WTC11 (cell line): ENCODE measurements at places on chromosomes 1 and 21.

DNA sequence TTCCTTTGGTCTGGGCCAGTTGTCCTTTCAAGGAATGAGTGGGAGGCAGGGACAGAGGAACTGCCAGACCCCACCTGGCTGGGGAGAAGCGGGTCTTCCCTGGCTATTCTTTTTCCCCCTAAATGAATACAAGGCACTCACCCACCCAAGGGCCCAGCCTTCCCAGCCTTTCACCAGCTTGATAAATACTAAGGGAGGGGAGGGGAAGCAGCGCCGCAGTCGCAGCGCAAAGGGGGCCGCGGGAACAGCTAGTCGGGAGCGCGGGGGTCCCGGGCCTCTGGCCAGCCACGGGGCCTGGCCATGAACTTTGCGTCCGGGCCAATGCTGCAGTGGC, 91.3 kb upstream of the VAMP3 start:
- no peak for DNase-seq

GRCh38 chr1:3664700-3665375, 12.5 kb downstream of the TP73 start:
- peak; percentile 2 for DNase-seq

DNA sequence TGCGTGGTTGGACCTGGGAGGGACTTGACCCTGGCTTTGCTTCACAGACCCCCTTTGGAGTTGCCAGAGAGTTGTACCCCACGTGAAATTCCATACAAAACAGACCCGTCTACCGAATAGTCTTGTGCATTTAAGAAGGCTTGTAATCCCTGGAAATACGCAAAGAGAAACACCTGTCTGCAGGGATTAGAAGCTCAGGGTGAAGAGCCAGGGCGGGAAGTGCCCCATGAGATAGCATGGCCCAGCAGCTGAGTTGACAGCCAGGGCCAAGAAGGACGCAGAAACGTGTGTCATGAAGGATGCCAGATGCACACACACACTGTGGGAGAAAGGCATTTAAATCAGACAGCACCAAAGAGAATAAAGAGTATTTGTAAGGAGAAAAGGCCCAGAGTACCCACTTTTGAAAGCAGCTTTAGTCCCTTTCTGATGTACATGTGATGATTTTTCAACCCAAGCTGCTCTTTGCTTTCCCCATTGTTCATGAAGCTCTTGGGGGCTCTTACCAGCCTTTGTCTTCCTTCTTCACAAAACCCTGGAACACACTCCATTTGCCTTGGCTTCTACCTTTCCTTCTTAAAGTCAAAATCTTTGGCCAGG, 46.6 kb downstream of the PCP4 start:
- no peak for DNase-seq

- peak; percentile 70 for DNase-seq
These were observed 43.2 kb downstream of the ELK4 start for GRCh38 chr1:205588636-205589035.

GRCh38 chr1:221869779-221870178, 127.9 kb upstream of the DUSP10 start:
- DNase-seq, result no peak

DNA sequence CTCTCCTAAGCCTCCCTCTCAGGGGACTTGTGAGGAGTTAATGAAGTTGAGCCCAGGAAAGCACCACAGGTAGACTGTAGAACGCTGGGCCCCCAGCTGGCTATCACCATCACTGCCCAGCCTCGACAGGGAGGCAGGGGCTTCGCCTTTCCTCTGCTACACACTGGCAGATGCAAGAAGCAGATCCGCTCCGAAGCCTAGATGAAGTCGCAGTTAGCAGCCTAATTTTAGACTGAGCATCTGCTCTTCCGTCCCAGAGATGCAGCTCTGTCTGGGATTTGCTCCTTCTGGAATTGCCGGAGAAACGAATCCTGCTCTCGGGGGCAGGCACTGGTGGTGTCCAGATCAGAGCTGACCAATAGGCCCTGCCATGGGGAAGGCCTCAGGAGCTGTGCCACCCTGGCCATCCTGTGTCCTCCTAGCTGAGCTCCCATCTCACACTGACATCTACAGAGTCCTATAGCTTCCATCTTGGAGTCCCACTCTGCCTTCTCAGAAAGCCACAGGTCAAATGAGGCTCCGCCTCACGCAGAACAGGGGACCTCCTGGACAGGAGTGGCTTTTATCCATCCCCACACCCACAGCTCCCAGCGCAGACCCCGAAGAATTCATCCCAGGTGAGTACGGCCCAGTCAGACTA, 186.8 kb upstream of the EDN2 start:
- DNase-seq, result no peak

DNA sequence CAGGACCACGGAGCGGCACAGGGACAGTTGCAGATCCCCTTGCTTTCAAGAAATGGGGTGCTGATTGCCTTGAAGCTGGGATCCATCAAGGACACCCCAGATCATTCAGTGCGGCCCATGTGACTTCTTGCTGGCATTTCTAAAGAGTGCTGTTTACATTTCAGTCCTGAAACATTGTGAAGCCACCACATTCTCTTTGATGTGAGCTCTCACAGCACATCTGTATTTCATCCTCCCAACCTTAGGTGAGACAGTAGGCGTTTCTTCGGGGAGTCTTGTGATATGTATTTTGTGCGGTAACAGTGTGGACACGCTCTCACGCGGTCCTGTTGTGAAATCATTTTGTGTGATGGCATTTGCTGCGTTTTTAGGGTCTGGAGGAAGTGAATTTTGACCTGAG, 57.2 kb downstream of the CACHD1 start:
- no peak for DNase-seq

DNA sequence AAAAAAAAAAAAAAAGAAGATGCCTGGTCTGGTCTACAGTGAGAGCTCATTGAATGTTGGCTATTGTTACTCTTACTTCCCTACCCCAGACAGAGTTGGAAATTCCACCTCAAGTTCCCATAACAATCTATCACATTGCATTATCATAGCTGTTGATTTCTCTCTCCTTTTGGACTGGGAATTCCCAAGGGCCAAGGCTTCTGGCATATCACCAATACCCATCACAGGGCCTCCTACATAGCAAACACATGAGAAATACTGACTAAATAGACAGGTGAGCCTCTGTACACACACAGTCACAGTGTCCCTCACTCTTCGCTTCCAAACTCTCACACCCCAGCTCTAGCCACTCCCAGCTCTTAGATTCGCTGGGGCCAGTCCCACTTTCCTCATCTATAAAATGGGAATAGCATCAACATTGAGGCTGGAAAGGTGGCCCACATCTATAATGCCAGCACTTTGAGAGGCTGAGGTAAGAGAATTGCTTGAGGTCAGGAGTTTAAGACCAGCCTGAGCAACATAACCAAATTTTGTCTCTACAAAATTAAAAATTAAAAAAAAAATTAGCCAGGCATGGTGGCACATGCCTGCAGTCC, 6.4 kb downstream of the PTAFR start:
- no peak for DNase-seq

DNA sequence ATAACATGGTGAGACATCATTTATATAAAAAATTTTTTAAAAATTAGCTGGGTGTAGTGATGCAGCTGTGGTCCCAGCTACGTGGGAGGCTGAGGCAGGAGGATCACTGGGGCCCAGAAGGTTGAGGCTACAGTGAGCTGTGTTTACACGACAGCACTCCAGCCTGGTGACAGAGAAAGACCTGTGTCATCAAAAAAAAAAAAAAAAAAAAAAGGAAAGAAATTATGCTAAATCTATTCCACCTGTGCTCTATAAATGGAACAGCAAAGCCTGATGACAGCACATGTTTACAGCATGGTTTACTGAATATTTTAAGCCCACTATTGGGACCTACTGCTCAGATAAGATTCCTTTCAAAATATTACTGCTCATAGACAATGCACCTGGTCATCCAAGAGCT, 217.6 kb downstream of the PRDM2 start:
- no peak for DNase-seq

- DNase-seq, result peak; percentile 13
These were observed 12.6 kb downstream of the FLG2 start for GRCh38 chr1:152347116-152347728.

GRCh38 chr1:62045574-62045973, 149.1 kb upstream of the L1TD1 start:
- no peak for DNase-seq

GRCh38 chr1:215002471-215002870, 80.1 kb upstream of the KCNK2 start:
- DNase-seq, result no peak

GRCh38 chr1:208058267-208058666, 147.3 kb upstream of the CD34 start:
- DNase-seq, result no peak

DNA sequence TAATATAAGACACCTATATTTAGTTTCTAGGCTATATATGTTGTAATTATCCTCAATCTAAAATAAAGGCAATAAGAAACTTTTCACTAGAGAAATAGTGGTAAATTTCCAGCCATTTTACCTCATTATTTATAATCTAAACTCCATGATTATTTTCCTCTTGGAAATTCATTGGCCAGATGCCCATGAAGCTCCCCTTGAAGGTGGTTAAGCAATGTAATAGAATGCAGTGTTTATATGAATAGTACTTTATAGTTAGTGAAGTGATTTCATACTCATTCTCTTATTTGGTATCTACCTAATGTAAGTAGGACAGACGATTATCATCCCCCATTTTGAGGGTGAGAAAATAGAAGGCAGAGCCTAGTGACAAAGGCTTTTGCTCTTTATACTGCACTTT, 26.5 kb downstream of the NFYC start:
- DNase-seq, result no peak

GRCh38 chr1:90313778-90314177, 318.9 kb downstream of the ZNF326 start:
- no peak for DNase-seq

GRCh38 chr1:91613595-91613994, 112.9 kb downstream of the CDC7 start:
- DNase-seq, result no peak

DNA sequence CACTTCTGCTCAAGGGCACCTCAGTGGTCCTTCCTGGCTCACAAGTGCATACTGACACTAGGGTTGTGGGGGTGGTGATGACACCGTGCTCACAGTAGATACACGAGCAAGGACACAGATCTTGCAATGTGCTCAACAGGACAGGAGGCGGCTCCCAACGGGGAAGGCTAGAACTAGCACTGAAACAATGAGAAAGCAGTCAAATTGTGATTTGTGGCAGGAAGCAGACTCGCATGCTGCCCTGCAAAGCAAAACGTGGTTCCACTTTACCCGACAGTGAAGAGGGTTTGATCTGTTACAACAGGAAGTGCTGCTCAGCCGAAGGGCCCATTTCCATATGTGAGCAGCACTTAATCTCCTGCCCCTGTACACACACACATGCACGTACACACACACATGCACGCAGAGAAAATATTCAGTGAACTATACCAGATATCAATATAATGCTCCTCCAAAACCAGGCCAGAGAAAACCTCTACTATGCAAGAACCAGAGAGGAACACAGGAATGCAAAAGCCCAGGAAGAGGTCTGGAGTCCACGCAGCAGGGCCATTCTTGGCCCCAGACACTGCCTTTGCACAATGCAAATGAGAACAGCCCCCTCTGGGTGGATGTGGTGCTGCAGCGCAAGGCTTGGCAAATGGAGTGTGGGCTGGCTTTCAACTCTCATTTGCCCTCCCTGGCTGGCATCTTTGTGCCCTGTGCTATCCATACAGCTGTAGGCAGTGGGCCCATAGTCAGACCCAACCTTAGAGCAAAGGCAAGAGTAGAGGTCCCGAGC, 47.1 kb downstream of the KANK4 start:
- DNase-seq, result no peak

GRCh38 chr1:38852780-38853179, 6.8 kb downstream of the RRAGC start:
- DNase-seq, result no peak

DNA sequence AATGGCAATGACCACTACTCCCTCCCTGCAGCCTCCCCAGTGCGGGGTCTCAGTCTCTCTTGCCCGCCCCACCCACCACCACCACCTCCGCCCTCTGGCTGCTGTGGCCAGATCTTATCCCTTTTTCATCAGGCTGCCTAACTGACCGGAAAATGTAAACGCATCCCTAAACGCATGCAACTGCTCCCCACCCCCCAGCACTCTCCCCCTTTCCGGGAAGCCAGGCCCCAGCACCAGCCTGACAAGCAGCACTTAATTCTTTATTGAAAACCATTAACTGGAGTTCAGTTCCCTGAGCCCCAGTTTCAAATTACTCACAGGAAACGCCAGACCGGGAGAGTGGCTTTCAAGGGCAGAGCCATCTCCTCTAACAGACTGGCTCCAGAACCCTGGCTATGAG, 147.7 kb downstream of the DMRTA2 start:
- peak; percentile 36 for DNase-seq

DNA sequence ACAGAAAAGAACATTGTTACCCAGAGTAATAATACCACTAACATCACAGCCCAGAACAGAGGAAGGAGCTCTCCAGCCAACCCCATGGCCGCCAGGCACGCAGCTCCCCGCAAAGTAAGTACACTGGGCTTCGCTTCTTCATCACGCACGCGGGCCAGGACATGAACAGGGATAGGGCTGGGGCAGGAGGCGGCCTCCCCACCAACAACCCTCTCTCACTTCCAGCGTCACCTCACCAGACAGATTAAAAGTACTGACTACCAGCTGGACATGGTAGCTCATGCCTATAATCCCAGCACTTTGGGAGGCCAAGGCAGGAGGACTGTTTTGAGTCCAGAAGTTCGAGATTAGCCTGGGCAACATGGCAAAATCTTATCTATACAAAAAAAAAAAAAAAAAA, 78.3 kb downstream of the NPHP4 start:
- DNase-seq, result no peak

DNA sequence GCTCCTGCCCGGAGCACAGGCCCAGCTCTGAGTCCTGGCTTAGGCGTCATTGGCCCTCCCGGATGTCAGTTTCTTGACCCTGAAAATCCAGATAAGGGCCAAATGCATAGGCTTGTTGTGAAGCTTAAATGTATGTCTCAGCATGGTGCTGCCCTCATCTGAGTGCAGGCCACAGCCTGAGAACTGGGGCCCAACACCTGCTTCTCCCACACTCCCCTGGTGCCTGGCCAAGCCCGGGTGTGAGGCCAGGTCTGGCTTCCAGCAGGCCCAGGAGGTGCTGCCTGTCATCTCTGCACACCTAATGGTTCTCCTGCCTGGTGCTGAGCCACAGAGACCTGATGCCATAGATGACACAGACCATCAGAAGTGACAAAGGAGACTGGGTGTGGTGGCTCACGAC, 14.0 kb downstream of the MX2 start:
- no peak for DNase-seq

DNA sequence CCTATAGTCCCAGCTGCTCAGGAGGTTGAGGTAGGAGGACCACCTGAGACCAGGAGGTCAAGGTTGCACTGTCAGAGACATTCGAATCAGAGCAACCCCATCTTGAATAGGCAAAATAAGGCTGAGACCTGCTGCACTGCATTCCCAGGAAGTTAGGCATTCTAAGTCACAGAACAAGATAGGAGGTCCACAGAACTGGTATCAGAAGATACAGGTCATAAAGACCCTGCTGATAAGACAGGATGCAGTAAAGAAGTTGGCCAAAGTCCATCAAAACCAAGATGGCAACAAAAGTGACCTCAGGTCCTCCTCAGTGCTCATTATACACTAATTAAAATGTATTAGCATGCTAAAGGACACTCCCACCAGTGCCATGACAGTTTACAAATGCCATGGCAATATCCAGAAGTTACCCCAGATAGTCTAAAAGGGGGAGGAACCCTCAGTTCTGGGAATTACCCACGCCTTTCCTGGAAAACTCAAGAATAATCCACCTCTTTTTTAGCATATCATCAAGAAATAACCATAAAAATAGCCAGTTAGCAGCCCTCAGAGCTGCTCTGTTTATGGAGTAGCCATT, 65.2 kb upstream of the KLHDC7A start:
- no peak for DNase-seq

GRCh38 chr1:214280386-214281020, 456 bp upstream of the SMYD2 start:
- peak; percentile 31 for DNase-seq

GRCh38 chr1:53726009-53726600, 12.9 kb downstream of the GLIS1 start:
- DNase-seq, result no peak
